ENCODE measurements at places on chromosomes 3 and 15.
A peak's percentile ranks its signal among the peaks of the same experiment; 100 is the strongest.

- no peak for DNase-seq
Measured at GRCh38 chr3:112627919-112628466, 12.9 kb downstream of the CCDC80 start.

- DNase-seq: no peak
Measured at GRCh38 chr15:65208647-65209046, 2.6 kb downstream of the CILP start.

- peak; percentile 45 for DNase-seq
Measured at GRCh38 chr3:23203708-23204330, 692 bp downstream of the UBE2E2 start.

GRCh38 chr3:97713634-97714033 lies 50.9 kb upstream of the ARL6 start:
- DNase-seq: no peak

DNA sequence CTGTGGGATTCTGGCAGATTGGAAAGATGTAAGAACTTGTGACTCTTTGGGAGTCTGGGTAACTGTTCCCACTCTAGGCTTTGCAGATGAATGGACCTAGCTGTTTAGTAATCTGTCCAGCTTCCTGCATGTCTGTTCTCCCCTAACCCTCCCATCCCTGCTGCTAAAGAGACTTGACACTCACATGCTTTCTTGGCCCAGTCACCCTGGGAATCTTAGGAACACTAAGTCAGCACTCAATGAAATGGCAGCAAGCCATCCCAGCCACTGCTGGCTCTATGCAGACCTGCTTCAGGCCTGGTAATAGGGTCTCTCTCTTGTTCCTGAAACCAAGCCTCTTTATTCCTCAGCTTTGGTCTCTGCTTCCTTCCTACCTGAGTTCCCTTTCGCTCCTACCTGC lies 63.7 kb upstream of the THSD4 start:
- no peak for DNase-seq

Measured in hindlimb muscle (tissue), 1 donor.